ENCODE measurements at places on chromosomes 7 and 10.

DNA sequence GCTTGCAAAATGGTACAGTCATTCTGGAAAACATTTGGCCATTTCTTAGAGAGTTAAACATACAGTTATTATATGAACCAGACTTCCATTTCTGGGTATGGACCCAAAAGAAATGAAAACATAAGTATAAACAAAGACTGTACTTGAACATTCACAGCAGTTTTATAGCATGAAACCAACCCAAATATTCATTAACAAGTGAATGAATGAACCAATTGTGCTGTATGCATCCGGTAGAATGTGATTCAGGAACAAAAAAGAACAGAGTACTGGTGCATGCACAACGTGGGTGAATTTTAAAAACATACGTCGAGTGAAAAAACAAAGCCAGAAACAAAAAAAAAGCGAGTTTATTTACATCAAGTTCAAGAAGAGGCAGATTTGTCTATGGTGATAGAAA, 1085.8 kb upstream of the AUTS2 start:
- DNase-seq = no peak

- DNase-seq = no peak
Measured at GRCh38 chr7:1170741-1171501, 10.9 kb upstream of the ZFAND2A start.

- DNase-seq = no peak
Measured at GRCh38 chr10:124168991-124169802, 75.8 kb upstream of the CHST15 start.

DNA sequence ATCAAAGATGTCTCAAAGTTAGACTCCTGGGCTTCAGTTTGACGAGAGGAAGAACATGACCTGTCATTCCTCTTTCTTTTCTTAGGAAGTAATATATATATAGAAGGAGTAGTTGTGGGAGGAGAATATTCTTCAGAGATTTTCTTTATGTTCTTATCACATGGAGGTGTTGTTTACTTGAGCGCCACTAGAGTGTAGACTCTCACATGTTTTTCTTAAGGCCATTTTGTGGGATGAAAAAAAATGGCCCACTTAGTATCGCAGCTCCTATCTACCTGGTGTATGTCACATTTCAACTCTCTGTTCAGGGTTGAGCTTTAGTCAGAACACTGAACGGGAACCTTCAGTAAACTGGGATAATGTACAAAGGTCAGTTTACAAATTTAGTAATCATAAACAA, 645.2 kb downstream of the PHTF2 start:
- DNase-seq = no peak

- no peak for DNase-seq
Measured at GRCh38 chr10:103834436-103835095, 20.8 kb downstream of the SH3PXD2A start.

GRCh38 chr10:89095701-89096391, 105.2 kb downstream of the FAS start:
- DNase-seq = no peak

DNA sequence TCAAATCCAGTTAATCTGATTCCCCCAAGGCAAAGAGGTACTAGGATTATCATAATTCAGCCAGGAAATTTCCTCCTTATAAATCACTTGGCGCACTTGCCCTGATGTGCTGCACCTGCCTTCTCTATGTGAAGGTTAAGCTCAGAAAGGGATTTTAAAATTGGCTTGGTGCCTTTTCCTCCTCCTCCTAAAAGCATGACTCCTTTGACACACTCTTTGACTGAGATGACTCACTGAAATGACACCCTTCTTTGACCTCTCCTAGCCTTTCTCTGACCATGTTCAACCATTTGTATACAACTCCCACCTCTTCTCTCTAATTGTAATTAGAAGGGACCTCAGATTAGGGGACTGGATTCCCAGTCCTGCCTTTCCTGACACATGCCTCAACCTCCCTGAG, 46.5 kb downstream of the ABLIM1 start:
- no peak for DNase-seq

DNA sequence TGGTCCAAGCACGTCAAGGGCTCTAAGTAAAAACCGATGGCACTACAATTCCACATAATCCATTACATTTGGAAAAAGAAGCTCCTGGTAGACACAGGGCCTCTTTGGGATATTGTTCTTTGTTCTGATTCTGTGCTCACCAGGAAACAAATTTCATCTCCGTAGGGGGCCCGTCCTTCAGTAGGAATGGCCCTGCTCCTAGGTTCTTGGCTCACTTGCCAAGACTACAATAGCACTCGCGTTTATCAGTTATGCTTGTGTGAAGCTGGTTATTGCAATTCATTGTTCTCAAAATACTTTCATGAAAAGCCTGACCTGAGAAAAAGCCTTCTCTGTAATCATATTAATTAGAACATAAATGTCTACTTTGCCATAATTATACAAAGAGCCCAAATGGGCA, 10.3 kb upstream of the ZC3HAV1L start:
- DNase-seq = no peak
